Stimulated activated CD8-positive, alpha-beta memory T cell treated with anti-CD3 and anti-CD28 coated beads, Interleukin-15, amount 100 ng/mL, for 1 hour (primary cell): ENCODE measurements at places on chromosomes 4 and X.

GRCh38 chrX:8849458-8849857 lies 48.3 kb upstream of the FAM9A start:
- no peak for DNase-seq

GRCh38 chr4:182219411-182220056 lies 23.7 kb upstream of the TENM3 start:
- DNase-seq = no peak

- no peak for DNase-seq
These were observed 95.4 kb downstream of the GPR143 start for GRCh38 chrX:9670136-9670814.

GRCh38 chrX:47060708-47061107 lies 17.5 kb upstream of the RGN start:
- no peak for DNase-seq

GRCh38 chr4:8143392-8144140 lies 15.0 kb downstream of the ABLIM2 start:
- DNase-seq = no peak

GRCh38 chrX:23187819-23188218 lies 146.8 kb upstream of the PTCHD1 start:
- no peak for DNase-seq

GRCh38 chrX:20414762-20415445 lies 148.2 kb upstream of the RPS6KA3 start:
- DNase-seq = no peak

- no peak for DNase-seq
These were observed 6.6 kb upstream of the SLC6A8 start for GRCh38 chrX:153681175-153681574.

DNA sequence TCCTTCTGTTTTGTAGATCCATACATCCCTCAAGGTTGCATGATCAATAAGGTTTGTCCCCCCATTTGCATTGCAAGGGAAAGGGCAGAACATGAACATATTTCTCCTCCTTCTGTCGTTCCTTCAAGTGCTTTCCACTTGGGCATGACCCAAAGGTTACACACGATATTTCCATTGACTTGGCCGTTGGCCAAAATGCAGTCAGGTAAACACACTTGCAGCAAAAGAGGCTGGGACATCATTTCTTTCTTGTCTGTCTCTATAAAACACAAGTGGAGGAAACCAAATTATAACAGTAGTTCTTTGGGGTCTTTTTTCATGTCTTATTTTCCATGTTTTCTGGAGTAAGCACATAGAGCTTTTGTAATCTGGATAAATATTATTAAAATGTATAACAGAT lies 156.1 kb downstream of the FRAS1 start:
- DNase-seq = no peak
